ENCODE measurements at places on chromosomes 6 and 20.

- DNase-seq, result peak; percentile 59
Observed at GRCh38 chr6:166308033-166308768, at the start of gene PRR18. Gene PRR18 (minus strand): TSS chr6:166308392. CDS start chr6:166308142, 250 bp downstream.

- DNase-seq, result no peak
Observed at GRCh38 chr6:155645325-155645724, 189.7 kb upstream of the NOX3 start.

GRCh38 chr20:53001498-53002301 is 29.5 kb downstream of the TSHZ2 start:
- DNase-seq, result no peak

DNA sequence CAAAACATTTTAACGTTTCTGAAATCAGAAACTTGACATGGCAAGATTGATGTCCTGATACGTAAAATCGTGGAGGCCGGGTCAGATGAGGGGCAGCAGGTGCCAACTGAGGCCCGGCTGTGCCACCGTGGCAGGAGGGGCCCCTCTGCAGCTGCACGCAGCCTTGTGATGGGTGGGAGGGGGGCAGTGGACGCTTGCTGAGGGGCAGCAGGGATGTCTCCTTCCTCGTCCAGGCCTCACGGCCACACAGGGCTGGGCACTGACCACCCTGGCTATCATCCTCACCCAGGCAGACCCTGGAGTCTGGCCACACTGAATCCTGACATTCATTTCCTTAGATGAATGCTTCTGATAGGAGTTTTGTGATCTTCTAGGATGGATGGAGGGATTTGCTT is 114.7 kb downstream of the ERMARD start:
- DNase-seq, result no peak

- DNase-seq, result no peak
Observed at GRCh38 chr6:116307001-116307400, 27.3 kb upstream of the TSPYL1 start.

DNA sequence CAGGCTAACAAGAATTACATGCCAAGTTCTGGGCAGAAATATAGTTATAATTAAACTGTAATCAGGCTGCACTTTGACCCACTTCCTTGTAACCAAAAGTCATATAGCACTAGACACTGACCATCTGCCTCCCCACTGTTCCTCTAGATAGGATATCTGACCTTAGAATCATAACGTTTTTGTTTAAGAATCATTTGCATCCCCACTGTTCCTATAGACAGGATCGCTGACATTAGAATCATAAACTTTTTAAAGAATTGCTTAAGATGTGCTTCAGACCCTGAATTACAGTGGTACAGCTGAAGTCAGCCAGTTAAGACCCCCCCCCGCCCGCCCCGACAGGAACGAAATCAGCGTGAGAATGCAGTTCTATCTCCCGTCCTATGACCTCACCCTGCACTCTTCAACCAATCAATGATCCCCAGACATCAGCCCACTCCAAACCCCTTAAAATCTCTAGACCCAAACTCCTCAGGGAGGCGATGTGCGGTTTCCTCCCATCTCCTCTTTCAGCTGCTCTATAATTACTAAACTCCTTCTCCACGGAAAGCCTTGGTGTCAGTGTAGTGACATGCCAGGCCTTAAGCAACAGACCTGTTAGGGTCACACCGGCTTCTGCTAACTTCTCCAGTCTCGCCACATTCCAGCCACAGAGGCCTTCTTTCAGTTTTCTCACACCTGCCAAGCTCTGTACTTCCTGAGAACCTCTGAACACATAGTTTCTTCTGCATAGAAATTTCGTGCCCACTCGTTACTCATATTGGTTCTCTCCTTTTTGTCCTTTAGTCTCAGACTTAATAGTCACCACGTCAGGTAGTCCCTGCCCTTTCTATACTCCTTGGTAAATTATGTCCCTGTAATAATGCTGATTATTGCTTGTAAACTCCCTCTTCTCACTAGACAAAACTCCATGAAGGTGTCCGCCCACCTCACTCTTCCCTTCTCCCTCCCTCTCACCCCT is 93.5 kb downstream of the DTNBP1 start:
- DNase-seq, result no peak

DNA sequence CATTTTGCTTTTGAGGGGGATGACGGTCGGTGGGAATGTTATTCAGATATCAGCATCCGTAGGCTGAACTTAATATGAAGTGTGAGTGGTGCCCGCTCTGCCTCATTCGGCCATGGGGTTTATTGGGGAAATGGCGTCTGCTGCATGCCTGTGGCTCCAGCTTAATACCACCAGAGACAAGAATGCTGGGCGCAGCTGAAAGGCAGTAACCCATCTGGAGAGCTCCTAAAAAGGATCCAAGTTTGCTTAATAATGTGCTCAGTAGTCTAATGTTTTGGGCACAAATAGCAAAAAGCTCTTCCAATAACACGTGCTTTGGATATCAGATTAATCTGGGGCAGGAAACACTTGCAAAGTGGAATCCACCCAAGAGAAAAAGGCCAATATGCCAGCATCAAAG is 273.0 kb upstream of the TAB2 start:
- no peak for DNase-seq

- DNase-seq, result no peak
Observed at GRCh38 chr6:74642101-74642500, 563.8 kb downstream of the COL12A1 start.

DNA sequence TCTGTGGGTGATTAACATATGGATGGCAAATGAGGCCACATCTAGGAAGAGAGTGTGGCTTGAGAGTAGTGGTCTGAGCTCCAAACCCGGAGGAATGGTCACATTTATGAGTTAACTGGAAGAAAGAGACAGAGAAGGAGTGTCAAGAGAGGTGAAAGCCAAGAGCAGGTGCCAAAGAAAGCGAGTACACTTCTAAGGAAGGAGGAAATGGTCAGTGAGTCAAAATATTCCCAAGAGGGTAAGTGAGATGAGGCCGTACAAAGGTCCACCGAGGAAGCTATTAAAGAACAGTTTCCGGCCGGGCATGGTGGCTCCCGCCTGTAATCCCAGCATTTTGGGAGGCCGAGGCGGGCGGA is 104.5 kb upstream of the RNF24 start:
- no peak for DNase-seq

DNA sequence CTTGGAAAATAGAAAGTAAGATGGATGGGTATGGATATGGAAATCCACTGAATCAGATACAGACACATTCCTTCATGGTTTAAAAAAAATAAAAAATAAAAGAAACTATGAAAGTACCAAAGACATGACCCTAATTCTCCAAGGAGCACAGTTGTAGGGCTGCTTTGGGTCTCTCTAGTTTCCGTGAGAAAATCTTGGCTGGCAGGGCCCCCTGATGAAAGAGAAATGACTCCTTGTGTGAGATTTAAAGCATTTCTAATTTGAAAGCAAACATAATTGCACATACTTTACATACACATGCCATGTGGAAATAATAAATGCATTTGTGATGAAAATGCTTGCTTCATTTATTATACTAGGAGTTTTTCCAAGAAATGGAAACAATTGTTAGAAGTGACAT is 593.9 kb upstream of the BTBD3 start:
- DNase-seq, result no peak

DNA sequence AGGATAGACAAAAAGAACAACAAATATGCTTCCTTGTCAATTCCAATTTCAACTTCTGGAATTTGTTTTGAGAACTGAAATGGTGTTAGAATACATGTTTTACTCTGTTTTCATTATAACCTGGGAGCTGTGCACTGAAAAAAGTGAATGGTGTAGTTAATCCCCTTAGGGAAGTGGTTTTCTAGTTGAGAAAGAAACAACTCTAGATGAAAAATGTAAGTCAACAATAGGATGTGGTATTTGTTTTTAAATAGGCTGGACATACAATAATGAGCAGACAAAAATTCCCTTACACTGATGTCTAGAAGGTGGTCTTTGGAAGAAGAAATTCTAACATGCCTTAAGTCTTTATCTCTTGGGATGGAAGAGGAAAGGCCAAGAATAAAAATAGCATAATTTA is 59.9 kb upstream of the TINAG start:
- no peak for DNase-seq

DNA sequence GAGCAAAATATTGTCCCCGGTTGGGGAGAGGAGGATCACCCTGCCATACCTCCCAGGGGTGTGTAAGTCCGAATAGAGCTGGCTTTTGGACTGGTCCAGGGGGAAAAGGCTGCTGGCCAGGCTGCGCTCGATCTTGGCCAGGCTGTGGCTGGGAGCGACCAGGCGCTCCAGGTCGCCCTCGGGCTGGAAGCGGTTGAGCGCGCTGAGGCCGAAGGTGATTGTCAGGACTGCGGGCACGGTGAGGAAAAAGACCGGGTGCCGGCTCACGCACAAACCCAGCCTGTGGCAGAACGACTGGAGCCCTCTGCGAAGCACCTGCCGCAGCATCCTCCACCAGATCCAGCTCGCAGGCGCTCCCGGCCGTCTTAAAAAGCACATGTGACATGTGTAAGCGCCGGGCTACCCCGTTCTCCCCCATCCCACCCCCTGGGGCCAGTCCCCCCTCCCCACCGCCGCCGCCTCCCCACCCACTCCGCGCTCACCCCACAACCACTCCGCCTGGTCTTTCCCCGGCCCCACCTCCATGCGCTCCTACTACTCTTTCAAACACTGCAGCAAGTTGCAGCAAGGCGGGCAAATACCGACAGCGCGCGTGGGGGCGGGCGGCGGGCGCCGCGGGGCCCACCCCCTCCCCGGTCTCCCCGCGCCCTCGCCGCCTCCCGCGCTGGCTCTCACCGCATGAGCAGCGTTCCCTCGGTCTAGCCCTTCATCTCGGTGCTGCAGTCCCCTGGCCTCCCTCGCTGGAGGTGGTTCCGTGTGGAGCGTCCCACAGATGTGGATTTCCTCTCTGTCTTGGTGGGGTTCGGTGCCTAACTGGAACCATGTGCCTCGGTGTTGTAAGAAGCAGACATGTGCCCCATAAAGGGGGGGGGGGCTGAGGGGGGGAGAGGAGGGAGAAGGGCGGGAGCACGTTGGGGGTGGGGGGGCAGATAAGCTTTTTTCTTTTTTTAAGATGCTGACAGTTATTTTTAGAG is 42.4 kb downstream of the PTCHD4 start:
- peak; percentile 33 for DNase-seq

DNA sequence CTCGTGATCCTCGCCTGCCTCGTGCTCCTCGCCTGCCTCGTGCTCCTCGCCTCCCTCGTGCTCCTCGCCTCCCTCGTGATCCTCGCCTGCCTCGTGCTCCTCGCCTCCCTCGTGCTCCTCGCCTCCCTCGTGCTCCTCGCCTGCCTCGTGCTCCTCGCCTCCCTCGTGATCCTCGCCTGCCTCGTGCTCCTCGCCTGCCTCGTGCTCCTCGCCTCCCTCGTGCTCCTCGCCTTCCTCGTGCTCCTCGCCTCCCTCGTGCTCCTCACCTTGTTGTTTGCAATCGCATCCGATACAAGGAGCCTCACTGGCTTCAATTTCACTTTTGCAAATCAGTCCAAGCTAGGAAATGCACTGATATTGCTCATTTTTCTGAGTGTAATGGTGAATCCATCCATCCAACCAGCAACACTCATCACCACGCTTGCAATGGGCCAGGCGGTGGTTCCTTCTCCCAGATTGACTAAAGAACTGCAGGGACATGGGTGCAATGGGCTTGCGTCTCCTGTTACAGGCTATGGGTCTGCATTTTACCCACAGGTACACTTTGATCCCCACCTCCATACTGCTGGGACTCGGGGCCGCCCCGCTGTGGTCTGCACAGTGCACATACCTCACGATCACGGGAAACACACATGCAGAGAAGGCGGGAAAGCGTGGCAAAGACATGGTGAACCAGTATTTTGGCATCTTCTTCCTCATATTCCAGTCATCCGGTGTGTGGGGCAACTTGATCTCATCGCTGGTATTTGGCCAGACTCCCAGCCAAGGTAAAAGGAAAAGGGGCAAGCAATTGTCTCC is 4.6 kb downstream of the UNC93A start:
- DNase-seq, result no peak

DNA sequence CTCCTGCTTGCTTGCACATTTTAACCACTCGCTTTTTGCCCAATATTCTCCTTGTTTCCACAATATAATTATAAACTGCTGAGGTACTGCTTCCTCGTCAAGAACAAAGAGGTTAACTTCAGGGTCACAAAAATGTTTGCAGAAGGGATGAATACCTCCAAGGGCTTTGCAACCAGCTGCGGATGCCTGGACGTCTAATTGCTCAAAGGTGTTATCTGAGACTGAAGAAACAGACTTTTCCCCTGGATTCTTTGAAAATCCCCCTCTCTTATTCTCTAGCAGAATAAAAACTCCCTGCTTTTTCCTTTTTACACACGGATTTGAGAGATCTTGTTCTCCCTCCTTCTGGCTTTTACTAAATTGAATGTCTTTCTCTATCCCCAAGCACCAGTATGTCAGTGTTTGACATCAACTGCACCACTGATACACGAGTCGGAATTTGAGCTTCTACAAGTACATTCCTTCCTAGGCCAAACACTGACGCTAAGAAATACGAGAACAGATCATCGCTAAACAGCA is 336 bp upstream of the SMPDL3A start:
- DNase-seq, result no peak

GRCh38 chr6:169921217-169921616 is 169.8 kb downstream of the ERMARD start:
- no peak for DNase-seq

All from right cardiac atrium (tissue), 5 donors.